ENCODE measurements at places on chromosomes 2 and 18.

GRCh38 chr2:39107156-39107555 is 13.7 kb downstream of the SOS1 start:
- DNase-seq, result no peak

GRCh38 chr18:9092665-9093064 is 9.8 kb upstream of the NDUFV2 start:
- no peak for DNase-seq

- DNase-seq, result no peak
Measured at GRCh38 chr18:68399721-68400120, 315.2 kb downstream of the TMX3 start.

DNA sequence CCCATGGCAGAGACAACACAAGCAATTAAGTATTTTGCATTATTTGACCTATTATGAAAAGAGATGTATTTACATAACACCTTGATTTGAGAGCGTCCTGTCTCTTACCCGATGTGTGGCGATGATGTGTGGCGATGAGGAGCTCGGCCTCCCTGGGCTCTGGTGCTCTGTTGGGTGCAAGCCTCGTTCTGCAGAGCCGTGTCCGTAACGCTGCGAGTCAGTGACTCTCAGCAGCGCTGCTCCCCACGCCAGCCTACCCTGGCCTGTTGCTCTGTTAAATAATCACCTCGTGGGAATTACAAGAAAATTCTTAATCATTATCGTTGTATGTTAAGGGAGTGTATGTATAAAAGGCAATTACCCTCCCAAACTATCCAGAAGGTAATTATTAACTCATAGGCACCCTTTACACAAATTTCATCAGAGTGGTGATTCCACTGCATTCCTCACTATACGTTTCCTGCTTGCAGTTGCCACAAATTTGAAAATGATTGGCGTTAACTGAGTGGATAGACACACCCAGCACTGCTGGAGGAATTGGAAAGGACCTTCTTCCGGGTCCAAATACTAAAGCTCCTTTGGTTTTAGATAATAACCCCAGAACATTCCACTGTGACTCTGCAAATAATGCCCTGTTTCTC is 52.0 kb upstream of the NFATC1 start:
- DNase-seq, result no peak

- DNase-seq, result no peak
Measured at GRCh38 chr2:33133454-33133952, 186.8 kb downstream of the LTBP1 start.

- DNase-seq, result peak; percentile 83
Measured at GRCh38 chr2:199988151-199988550, 32.8 kb downstream of the MAIP1 start.
